ENCODE measurements at places on chromosomes 4 and X.

GRCh38 chrX:32514986-32515385, 696.4 kb downstream of the DMD start:
- DNase-seq = no peak

DNA sequence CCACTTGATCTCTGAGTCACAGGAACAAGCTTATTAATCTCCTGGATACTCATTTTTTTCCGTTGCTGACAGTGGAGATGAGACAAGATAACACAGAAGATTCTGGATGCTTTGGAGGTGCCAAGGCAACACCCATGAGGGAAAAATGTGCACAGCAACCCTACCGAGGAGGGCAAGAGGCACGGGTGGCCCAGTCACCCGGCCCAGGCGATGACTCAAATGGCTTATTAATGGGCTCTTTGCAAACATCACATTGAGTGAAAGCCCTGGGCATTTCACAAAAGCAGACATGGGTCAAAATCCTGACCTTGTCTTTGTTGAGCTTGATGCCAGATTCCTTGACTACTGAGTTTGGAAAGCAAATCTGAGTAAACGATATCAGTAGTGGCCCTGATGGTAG, 315.1 kb downstream of the STK32B start:
- peak; percentile 16 for DNase-seq

DNA sequence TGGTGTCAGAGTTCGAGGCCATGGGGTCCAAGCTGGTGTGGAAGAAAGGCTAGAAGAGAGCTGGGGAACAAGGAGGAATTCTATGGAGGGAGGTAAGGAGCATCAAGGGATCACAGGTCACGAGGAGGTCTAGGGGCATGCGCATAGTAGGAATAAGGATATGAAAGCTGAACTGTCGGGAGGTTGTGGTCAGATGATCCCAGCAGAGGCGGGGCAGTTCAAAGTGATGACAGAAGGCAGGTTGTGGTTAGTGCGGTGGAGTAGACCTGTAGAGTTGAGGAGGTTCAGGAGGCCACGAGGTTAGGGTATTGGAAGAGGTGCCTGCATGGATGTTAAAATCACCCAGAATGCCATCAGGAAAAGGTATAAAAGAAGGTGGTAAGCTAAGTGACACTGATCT, 156.3 kb downstream of the TMEM164 start:
- no peak for DNase-seq

DNA sequence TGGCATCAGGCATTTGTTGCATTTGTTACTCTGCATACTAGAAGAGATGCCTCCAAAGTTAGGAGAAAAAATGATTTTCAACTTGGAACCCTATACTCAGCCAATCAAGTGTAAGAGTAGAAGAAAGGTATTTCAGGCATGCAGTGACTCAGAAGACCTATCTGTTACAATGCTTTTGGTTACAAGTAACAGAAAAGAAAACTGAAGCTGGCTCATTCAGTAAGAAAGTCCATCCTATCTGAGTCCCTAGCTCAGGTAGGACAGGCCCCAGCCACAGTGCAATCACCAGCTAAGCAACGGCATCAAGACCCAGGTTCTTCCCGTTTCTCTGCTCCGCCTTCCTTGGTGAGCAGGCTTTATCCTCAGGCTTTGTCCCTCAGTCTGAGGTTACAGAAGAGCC, 23.3 kb downstream of the MECP2 start:
- DNase-seq = no peak

DNA sequence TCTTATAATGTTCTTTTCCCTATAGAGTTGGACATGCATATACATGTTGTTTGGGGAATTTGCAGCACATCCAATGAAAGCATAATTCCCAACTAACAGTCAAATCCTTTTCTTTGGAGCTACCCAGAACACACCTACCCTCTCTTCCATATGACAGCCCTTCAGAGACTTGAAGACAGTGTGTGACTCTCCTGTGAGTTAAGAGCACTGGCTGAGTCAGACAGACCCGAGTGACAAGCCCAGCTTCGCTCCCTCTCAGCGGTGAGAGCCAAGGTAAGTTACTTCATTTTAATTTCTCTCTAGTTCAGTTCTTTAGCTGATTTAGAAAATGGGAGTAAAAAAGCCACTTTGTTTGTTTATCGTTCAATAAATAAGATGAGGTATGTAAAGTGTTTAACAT, 86.3 kb downstream of the RTL9 start:
- no peak for DNase-seq
